ENCODE measurements at places on chromosomes 4 and X. TPM values are rescaled to one million over a fixed set of nuclear protein-coding genes. Genes with fewer than 3 reads are reported as not detected.

Gene GABRE
- total RNA-seq, result 8.3 TPM

Gene MAGEA11
- total RNA-seq, result not detected

Gene TKTL1
- not detected for total RNA-seq

Gene NLRP2B
- not detected for total RNA-seq

DNA sequence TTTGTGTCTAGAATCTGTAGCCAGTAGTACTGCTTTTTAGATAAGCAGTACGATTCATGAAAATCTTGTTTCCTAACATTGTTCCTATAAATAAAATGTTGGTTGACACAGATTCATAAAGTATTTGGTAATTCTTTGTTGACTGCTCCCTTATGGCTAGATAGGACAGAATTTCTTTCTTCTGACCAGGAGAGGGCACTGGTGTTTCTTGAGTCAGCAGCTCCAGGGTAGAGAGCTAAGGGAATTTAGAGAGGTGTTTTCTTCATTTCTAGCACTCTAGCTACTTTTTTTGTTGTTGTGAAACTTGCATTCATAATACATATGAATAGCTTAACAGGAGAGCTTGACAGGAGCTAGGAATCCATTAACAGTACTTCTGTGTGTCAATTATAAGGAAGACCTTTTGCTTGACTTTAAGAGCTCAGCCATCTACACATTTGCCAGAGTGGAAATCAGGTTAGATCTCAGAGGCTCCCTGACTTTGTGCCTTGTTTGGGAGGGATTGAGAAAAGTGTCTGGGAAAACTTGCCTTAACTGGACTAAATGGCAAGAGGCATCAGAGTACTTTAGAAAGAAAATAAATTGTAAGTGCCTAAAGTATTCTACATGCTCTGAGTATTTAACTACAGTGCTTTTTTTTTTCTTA is 756.1 kb downstream of the SH3BGRL start:
- no peak overlapping the region for H3K4me3 ChIP-seq
- DNase-seq, result no peak
- H3K27me3 ChIP-seq, result no peaks in the 10 kb centered on the region

DNA sequence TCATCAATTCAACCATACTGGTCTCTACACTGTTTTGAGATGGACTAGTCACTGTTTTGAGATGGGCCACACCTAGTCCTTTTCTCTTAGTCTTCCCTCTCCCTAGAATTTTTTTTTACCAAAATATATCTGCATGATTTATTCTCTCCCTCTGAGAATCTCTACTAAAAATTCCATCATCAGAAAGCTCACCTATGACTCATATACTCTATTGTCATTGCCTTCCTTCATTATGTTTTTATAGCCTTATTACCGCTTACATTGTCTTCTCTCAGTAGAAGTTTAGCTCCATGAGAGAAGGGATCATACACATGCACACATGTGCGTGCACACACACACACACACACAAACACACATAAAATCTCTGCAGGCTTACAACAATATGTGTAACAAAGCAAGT is 303.6 kb downstream of the PCDH10 start:
- no peak overlapping the region for H3K27ac ChIP-seq
- DNase-seq, result no peak
- no peak overlapping the region for H3K4me3 ChIP-seq
- H3K36me3 ChIP-seq, result no peaks in the 10 kb centered on the region

DNA sequence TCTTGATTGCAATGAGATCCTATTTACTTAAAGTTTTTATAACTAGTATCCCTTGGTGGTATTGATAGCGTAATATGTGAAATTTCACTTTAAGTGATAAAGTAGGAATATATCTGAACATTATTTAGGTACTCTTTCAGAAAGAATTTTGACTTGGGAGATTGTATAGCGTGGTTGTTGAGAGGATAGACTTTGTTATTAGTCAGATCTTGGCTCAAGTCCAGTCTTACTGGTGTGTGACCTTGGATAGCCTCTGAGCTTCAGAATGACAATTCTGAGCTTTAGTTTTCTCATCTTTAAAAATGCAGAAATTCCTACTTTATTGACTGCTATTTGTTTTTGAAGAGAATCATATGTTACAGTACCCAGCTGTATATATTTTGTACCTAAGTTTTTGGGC is 32.6 kb downstream of the DCK start:
- peaks cover 11% of the 10 kb centered on the region for H3K36me3 ChIP-seq
- no peak overlapping the region for H3K27ac ChIP-seq
- H3K4me1 ChIP-seq, result peaks cover 13% of the 10 kb centered on the region
- no peak for DNase-seq
- no peak overlapping the region for H3K4me3 ChIP-seq
- H3K27me3 ChIP-seq, result no peaks in the 10 kb centered on the region

GRCh38 chrX:68710870-68711576 is 63.6 kb downstream of the STARD8 start:
- DNase-seq, result no peak
- H3K36me3 ChIP-seq, result no peaks in the 10 kb centered on the region
- no peaks in the 10 kb centered on the region for H3K27me3 ChIP-seq
- no peak overlapping the region for H3K27ac ChIP-seq
- H3K4me3 ChIP-seq, result no peak overlapping the region

DNA sequence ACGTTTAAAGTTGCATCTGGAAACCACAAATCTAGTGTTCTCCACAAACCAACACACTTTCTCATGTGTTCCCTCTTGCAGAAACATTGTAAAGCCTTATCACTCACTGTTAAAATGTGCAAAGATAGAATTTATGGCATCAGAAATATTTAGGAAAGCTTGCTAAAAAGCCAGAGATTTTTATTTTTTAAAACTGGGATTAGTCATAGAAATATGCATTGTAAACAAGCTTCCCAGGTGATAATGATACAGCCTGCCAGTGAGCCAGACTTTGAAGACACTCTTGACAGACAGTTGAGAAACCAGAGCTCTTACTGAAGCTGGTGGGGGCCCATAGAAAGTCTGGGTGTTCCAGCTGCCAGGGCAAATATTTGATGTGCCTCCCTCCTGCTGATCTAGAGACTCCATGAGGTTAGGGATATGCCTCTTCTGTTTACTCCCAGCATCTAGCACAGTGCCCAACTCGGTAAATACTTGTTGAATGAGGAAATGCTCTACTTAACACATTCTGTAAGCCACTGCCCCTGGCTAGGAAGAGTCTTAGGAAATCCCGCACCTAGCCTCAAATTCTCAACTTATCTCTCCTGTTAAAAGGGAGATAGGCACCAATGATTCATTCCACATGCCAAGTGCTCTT is 179.0 kb upstream of the RASGEF1B start:
- no peaks in the 10 kb centered on the region for H3K27me3 ChIP-seq
- no peak for DNase-seq
- H3K36me3 ChIP-seq, result no peaks in the 10 kb centered on the region
- no peak overlapping the region for H3K4me3 ChIP-seq
